ENCODE measurements at places on chromosomes 6 and 20.
A peak's percentile ranks its signal among the peaks of the same experiment; 100 is the strongest.

GRCh38 chr20:22533823-22534751 is 50.3 kb downstream of the FOXA2 start:
- no peak for DNase-seq

DNA sequence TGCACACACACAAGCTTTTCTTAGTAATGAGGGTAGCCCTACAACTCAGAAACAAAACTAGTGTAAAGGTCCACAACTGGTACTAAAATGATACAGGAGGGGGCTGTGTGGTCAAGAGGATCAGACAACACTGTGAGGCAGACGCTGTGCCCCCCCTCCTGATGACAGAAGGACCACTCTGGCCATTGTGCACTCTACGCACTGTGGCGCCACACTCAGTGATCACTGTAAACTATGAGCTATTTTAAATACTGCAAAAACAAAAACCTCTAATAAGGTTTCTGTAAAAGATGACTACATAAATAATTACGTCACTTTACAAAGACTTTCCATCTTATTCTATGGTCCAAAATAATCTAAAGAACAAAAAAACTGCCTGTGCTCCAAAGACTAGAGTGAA is 96.1 kb downstream of the SLC23A2 start:
- no peak for DNase-seq

GRCh38 chr20:34876406-34877282 is at the start of gene ACSS2:
TSS of gene ACSS2 (plus strand) at chr20:34876612. CDS start at chr20:34876646, 34 bp downstream.
- DNase-seq: peak; percentile 32

GRCh38 chr20:13441388-13441787 is 197.3 kb downstream of the TASP1 start:
- DNase-seq: no peak

GRCh38 chr20:57622579-57623381 is 2.6 kb upstream of the ZBP1 start:
- DNase-seq: peak; percentile 28

DNA sequence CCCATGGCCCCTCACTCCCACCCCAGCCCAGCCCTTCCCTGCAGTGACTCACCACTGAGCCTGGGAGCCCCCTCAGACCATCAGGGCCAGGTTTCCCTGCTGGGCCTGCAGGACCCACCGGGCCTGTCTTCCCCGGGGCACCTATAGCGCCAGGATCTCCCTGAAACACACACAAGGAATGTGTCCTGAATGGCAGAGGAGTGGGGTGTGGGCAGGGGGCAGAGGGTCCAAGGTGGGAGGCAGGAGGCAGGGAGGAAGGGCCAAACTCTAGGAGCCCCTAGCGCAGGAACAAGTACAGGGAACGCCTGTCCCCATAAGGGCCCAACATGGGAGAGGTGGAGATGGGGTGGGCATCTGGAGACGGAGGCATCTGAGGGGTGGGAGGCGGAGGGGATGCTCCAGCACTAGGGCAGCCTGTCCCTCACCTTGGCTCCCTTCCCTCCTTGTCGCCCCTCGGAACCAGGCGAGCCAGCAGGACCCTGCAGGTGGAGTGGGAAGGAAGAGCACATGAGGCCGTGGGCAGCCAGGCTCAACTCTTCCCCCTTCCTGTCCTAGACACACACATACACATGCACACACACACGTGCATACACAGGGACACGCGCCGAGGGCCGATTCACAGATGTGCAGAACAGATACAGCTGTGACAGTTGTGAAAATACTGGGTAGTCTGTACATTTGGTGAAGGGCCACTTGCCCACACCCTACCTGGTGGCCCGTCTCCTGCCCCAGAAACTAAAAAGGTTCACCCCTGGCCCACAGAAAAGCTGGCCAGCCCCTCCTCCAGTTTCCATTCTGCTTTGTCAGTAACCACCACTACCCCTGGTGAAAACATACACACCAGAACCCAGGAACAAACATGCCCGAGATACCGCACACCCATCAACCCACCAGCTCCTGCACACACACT is 24.6 kb downstream of the COL11A2 start:
- no peak for DNase-seq

DNA sequence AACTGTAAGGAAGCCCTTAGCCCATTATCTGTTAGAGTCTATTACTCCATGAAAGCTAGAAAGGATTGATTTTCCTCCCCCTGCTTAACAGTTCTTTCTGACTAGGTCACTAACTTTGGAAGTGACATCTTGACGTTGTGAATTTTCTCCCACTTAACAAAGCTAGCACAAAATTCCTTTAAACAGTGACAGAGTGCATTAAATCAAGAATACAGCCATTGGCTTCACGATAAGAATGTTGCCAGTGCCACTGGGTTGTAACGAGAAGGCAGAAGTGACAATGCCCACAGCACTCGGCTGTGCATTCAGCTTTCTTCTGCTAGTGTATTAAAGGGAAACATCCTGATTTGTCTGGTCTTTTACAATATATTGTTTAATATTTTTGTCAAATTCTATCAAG is 182.7 kb upstream of the DTNBP1 start:
- no peak for DNase-seq

GRCh38 chr20:13337090-13337784 is 116.2 kb downstream of the ISM1 start:
- DNase-seq: no peak

- no peak for DNase-seq
Measured at GRCh38 chr6:136793363-136793762, 1.1 kb upstream of the MAP3K5 start.

- peak; percentile 12 for DNase-seq
Measured at GRCh38 chr6:20811109-20811761, 277.0 kb downstream of the CDKAL1 start.

- DNase-seq: no peak
Measured at GRCh38 chr6:153063936-153064335, 61.4 kb upstream of the MTRF1L start.

- DNase-seq: no peak
Measured at GRCh38 chr6:46935687-46936086, 13.9 kb upstream of the ADGRF5 start.

- no peak for DNase-seq
Measured at GRCh38 chr6:4656106-4656505, 120.1 kb upstream of the CDYL start.

- DNase-seq: no peak
Measured at GRCh38 chr6:111757342-111757741, 115.9 kb downstream of the FYN start.

- no peak for DNase-seq
Measured at GRCh38 chr20:3648951-3649350, 14.2 kb downstream of the GFRA4 start.

DNA sequence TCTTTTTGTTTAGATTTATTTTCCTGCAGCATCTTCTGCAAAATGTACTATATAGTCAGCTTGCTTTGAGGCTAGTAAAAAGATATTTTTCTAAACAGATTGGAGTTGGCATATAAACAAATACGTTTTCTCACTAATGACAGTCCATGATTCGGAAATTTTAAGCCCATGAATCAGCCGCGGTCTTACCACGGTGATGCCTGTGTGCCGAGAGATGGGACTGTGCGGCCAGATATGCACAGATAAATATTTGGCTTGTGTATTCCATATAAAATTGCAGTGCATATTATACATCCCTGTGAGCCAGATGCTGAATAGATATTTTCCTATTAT is 3.2 kb downstream of the FOXC1 start:
- DNase-seq: peak; percentile 32

GRCh38 chr6:12331474-12331873 is 41.3 kb downstream of the EDN1 start:
- no peak for DNase-seq

- no peak for DNase-seq
Measured at GRCh38 chr6:17224056-17224455, 57.1 kb upstream of the RBM24 start.

- DNase-seq: no peak
Measured at GRCh38 chr6:43952746-43953145, 174.5 kb downstream of the MRPL14 start.

DNA sequence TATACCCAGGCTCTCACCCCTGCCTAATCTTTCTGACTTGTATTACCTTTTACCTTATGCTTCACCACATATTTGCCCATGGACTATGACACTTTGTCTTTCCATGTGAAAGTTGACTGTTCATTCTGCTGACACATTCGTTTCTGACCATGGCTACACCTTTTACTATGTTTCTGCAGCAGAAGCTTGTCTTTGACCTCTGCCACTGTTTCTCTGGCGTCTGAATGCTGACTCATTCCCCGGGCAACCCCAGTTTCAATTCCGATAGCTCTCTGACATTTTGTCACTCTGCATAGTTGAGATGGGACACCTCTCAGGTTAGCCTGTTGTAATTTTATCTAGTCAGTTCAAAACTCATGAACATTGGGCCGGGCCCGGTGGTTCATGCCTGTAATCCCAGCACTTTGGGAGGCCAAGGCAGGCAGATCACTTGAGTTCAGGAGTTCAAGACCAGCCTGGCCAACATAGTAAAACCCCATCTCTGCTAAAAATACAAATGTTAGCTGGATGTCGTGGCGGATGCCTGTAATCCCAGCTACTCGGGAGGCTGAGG is 50.7 kb downstream of the SLC26A8 start:
- DNase-seq: no peak

GRCh38 chr6:25006565-25007001 is 70.8 kb upstream of the RIPOR2 start:
- DNase-seq: peak; percentile 93

- DNase-seq: no peak
Measured at GRCh38 chr20:58359441-58359840, 29.6 kb upstream of the VAPB start.

DNA sequence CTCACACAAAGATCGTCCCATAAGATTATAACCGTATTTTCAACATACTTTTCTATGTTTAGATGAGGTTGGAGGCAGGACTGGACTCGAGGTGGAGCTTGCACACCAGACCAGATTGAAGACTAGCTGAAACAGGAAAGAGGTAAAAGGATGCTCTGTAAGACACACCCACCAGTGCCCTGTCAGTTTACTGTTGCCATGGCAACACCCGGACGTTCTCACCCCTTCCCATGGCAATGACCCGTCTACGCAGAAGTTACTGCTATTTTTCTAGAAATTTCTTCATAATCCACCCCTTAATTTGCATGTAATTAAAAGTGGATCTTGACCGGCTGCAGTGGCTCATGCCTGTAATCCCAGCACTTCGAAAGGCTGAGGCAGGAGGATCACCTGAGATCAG is 13.6 kb upstream of the SRSF6 start:
- DNase-seq: no peak

DNA sequence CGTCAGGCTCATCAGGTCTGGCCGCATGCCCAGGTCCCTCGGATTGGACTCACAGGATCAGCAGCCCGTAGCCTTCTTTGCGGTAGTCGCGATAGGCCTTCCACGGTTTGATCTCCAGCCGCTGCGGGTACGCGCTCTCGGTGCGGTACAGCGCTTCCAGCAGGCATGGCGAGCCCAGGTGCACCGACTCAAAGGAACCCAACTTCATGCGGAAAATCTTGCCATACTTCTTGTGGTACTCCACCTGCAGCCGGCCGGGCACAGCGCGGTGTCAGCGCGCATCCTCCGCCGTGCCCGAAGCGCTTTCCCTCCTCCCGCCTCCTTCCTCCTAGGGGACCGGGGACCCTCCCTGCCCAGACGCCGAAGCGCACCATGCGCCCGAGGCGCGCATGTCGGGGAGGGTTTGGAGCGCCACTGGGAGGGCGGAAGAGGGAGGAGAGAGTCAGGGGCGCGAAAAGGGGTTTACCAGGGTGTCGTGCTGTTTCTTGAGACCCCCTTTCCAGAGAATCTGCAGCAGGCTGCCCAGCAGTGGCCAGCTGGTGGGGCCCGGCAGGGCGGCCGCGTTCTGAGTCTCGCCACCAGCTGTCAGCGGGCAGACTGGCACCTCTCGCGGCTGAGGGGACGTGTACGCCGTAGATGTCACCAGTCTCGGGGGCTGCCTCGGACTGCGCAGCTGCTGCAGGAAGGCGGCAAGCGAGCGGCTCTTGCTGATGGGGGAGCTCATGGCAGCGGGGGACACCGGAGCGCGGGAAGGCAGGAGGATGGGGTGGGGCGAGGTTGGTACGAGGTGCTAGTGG is 732 bp downstream of the CYP24A1 start:
- DNase-seq: no peak

Measured in KBM-7 (cell line).